BJ (cell line): ENCODE measurements at places on chromosomes 5 and 9.

DNA sequence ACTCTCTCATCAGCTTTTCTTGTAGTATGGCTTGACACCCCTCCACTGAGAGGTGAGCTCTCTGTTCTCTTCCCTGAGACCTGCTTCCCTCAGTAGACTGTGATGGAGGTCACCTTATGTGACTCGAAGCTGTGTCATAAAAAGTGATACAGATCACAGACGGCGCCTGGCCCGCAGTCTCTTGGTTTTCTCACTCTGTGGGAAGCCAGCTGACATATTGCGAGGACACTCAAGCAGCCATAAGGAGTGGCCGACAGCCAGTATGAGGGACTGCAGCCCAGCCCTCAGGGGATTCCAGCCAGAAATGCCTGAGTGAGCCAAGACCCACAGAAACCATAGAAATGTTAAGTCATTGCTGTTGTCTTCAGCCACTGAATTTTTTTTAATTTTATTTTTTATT is 38.0 kb downstream of the GADD45G start:
- no peak for DNase-seq

GRCh38 chr5:147956064-147956841 is 49.9 kb upstream of the C5orf46 start:
- DNase-seq: no peak

GRCh38 chr9:105318729-105319191 is 74.3 kb downstream of the SLC44A1 start:
- DNase-seq: no peak

GRCh38 chr9:34375901-34376595 is 650 bp downstream of the MYORG start:
- DNase-seq: no peak

GRCh38 chr5:146890066-146890465 is 11.5 kb upstream of the PPP2R2B start:
- no peak for DNase-seq

DNA sequence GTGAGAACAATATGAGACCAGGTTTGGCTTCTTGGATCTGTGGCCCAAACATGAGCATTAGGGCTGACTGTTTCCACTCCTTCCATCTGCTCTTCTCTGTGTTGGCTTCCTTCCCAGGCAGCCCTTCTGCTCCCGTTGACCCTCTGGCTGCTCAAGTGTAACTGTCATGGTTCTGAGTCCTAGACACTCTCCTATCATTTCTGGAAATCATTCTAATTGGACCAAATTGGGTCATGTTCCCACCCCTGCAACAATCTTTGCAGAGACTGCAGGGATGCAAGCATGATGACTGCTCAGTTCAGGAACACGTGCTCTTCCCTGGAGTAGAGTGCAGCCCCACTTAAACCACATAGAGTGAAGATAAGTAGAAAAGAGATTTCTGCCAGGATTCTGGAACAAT is 741.4 kb downstream of the TAF11L14 start:
- no peak for DNase-seq

- DNase-seq: no peak
Observed at GRCh38 chr5:41524174-41524573, 13.8 kb upstream of the PLCXD3 start.

- no peak for DNase-seq
Observed at GRCh38 chr9:128891321-128892220, 9.6 kb downstream of the LRRC8A start.

- no peak for DNase-seq
Observed at GRCh38 chr9:96462541-96462940, 12.6 kb downstream of the HABP4 start.

DNA sequence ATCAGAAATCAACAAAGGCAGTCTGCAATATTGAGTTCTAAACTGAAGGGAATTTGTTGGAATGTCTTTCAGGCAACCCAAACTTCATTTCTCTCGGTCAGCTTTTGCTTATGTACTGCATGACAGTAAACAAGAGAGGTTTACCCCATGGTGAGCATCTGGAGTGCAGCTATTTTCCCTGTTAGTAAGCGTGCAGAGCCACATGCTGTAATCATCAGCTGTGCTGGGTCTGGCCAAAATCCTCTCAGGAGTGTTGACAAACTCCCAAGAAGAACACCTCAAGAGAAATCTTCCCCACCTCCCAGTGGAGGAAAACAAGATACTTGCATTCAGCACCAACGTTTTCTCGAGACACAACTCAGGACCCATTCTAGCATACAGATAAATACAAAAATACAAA is 83.6 kb upstream of the ADAMTSL1 start:
- peak; percentile 55 for DNase-seq

- DNase-seq: no peak
Observed at GRCh38 chr5:84816746-84817547, 432.3 kb upstream of the EDIL3 start.

GRCh38 chr5:148915224-148915817 is 88.9 kb downstream of the ADRB2 start:
- no peak for DNase-seq

DNA sequence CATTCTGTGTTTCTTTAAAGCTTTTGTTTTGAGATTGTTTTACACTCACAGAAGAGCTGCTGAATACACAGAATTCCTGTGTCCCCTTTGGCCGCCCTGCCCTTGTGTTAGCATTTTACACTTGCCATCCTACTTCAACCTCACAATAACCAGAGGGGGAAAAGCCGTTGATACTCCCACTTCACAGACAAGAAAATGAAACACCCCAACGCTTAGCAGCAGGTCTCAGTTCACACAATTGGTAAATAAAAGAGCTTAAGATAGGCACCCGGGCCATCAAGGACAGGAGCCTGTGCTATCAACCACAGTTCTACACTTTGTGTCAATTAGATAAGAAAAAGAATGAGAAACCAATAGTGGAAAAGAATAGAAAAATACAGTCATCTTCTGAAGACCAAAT is 178.0 kb downstream of the SYK start:
- DNase-seq: no peak

GRCh38 chr9:106878081-106878837 is 15.3 kb downstream of the ZNF462 start:
- no peak for DNase-seq

DNA sequence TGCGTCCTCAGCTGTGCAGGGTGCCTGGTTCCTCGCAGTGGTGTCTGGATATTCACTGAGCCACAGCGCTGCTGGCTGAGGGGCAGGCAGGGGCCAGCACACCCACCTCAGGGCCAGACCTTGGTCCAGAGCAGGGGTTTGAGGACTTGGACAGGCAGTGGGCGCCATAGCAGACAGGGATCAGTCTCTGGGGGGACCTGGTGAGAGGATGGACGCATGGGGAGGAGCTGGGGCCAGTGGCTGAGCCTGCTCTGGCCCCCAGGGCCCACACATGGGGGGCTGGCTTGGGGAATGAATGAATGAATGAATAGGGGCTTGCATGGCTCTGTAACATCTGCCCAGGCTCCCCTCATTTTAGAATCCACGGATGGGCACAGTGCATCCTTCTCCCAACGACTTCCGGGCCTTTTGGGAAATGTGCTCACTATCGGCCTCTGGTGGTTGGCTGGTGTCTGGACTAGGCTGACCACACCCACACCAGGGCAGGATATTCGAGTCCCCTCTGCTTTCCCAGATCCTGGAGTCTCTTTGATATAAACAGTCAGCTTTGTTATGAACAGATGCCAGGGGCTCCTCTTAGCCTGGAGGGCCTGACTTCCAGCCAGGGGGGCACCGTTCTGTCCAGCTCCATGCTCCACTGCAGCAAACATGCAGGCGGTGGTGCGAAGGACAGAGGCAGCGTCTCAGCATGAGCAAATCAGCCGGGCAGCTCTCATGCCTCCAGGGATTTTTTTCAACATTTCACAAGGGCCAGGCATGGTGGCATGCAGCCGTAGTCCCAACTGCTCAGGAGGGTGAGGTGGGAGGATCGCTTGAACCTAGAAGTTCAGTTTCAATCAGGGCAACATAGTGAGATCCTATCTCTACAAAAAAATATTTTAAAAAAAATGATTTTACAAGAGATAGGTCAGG is 62.6 kb downstream of the NEK6 start:
- no peak for DNase-seq

DNA sequence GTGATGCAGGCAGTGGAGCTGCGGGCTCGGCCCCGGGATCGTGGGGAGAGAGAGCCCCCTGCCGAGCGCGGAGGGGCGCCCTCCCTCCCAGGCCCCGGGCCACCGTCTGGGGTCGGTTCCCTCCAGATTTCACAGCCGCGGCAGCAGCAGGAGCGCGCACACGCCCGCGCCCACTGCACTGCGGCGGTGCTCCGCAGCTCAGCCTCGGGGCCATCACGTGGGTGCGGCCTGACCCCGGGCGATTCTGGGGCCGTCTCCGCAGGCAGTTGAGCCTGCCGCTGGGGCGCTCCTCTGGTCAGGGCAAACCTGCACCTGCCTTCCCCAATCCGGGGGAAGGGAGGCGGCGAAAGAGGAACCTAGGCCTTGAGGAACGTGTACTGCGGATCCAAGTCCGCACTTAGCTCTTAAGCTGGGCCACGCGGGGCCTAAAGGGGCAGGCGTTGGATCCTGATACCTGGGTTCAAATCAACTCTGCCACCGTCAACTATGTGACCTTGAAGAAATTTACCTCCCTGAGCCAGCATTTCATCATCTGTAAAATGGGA is 9.4 kb upstream of the DELE1 start:
- no peak for DNase-seq

GRCh38 chr9:116987721-116988485 is 300.8 kb downstream of the TRIM32 start:
- no peak for DNase-seq

DNA sequence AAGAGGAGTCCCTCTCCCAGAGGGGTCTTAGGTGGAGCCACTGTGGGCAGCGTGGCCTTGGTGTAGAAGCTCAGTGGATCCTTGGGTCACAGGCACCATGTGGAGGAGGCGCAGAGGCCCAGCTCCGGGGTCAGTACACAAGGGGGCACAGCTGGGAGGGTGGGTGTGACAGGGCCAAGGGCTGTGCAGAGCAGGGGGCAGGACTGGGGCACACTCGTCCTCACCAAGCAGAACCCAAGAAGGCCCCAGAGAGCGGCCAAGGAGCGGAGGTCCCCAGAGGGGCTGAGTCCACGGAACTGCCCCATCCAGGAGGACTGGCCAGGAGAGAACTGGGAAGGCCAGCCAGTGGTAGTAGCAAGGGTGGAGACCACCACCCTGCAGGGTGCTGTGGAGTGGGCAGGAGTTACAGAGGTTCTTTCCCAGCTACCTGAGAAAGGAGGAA is 2.5 kb upstream of the LPCAT1 start:
- no peak for DNase-seq

GRCh38 chr5:87127426-87127825 is 140.3 kb upstream of the RASA1 start:
- no peak for DNase-seq

GRCh38 chr5:107783551-107783950 is 112.8 kb upstream of the EFNA5 start:
- DNase-seq: no peak

- DNase-seq: no peak
Observed at GRCh38 chr5:147464211-147464610, 45.7 kb downstream of the DPYSL3 start.

DNA sequence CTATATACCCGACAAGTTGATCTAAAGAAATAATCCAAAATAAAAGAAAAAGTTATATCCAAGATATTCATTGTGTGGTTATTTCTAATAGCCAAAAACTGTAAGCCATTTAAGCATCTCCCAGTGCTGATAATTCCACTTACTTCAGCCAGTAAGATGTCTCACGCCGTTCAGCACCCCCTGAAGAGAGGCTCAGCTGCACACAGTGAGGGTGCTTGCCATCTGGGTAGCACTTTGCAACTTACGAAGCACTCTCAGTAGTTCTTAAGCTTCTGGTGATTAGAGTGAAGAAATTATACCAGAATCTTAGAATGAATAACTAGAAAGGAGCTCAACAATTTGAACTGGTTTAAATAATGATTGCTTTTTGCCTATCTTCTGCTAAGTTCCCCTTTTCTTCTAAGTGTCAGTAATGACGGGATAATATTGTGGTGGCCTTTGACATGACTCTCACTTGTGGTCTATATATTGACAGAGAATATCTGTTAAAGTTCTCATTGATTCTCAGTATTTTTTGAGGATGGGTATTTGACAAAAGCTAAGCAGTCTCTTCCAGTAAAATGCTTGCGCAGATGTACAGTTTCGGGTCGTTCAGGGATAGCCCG is 26.2 kb upstream of the LTC4S start:
- DNase-seq: no peak

GRCh38 chr9:135607401-135608293 is 31.7 kb downstream of the GLT6D1 start:
- DNase-seq: no peak

DNA sequence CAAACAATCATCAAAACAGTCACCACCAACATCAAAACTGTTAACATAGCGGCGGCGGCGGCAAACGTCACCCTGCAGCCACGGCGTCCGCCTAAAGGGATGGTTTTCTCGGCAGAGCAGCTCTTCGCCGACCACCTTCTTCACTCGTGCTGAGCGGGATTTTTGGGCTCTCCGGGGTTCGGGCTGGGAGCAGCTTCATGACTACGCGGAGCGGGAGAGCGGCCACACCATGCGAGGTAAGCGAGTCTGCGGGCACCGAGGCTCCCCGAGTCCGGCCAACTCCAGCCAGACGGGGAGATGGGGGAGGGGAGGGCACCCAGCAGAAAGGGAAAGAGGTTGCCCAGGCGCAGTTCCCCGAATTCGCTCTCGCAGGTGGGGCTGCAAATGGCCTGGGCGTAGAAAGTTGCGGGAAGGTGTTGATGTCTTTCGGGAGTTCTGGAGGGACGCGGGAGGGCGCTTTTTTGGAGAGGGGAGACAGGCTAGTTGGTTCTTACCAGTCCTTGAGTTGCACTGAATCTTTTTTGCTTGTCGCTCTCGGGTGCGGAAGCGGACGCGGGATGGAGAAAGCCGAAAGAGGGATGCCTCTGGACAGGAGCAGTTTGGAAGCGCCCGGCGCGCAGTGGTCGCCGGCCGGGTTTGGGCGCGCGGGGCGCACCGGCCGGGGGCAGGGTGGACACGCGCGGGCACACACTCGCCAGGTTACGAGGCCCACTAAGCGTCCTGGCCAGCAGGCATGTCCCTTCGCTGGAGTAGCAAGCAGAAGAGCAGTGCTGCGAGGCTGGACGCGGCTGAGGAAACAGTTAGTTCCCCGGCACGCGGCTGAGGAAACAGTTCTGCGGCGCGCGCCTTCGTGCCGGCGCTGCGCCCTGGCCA is 849 bp downstream of the RORB start:
- DNase-seq: no peak

GRCh38 chr5:113181853-113182490 is 205.4 kb downstream of the DCP2 start:
- no peak for DNase-seq
